Head of caudate nucleus (tissue), 42 donors: ENCODE measurements at places on chromosomes 2 and 18.

GRCh38 chr18:32337347-32337746 lies 133.3 kb downstream of the GAREM1 start:
- no peak for DNase-seq

GRCh38 chr2:195406886-195407603 lies 250.0 kb upstream of the SLC39A10 start:
- no peak for DNase-seq

GRCh38 chr2:105754994-105755393 lies 10.3 kb downstream of the NCK2 start:
- DNase-seq: no peak

GRCh38 chr2:48514348-48515003 lies 15.5 kb upstream of the STON1 start:
- DNase-seq: no peak

- no peak for DNase-seq
Measured at GRCh38 chr2:84781942-84782716, 98.8 kb downstream of the TRABD2A start.

DNA sequence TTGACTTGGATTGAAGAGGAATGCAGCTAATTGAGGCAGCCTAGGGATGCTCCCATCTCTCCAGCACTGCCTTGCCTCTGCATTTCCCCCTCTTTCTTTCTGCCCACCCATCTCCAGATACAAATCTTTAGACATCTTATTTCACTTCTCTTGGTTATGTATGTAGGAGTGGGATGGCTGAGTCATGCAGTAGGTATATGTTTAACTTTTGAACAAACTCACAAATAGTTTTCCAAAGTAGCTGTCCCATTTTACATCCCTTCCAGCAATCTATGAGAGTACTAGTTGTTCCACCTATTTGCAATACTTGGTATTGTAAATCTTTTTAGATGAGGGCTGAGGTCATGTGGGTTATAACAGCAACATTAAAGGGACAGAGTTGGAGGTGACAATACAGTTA lies 329.9 kb downstream of the DYSF start:
- peak; percentile 73 for DNase-seq

- DNase-seq: peak; percentile 64
Measured at GRCh38 chr18:812376-813171, 532 bp upstream of the YES1 start.

GRCh38 chr2:104703669-104704068 lies 150.2 kb upstream of the POU3F3 start:
- DNase-seq: no peak

DNA sequence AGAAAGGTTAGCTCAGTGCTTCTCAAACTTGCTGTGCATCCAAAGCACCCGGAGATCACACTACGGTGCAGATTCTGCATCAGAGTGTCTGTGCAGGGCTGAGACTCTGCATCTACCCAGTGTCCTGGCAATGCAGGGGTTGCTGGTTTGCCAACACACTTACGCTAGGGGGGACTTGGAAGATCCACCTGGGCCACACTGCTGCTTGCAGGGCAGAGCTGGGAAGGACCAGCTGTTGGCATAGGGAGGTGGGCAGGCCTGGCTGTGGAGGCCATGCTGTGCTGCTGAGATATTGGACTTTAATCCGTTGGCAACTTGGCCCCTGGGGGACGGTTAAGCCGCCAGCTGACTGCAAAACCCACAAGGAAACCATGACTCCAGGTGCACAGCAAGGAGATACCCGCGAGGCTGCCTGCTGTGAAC lies 397.6 kb upstream of the HS6ST1 start:
- no peak for DNase-seq

DNA sequence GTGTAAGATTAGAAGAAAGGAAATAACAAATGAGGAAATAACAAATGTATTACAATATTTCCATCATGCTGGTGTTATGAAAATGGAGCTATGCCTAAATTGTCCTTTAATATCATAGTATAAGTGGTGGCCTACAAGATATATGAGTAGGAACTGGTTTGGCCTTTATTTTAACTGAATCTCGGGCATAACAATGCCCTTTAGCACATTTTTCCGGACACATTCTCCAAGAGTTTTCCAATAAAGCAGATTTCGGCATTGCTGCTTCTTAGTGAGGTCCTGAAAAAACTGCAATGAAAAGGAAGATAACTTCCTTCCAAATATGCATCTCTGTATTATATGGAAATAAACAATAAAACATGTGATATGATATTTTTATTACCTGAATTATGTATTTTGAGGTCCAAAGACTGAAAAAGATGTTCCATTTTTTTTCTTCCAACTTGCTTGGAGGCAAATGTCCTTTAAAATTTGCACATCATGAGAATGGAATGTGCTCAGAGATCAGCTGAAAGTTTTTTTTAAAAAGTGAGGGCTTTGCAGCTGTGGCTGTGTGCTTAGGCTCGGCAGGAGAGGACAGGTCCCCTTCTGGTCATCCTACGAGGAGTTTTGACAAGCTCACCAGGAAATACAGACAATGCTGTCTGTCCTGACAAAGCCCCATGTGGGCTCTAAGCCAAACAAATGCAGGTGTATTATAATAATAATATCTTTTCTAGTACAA lies 132.3 kb upstream of the RND3 start:
- no peak for DNase-seq

- DNase-seq: no peak
Measured at GRCh38 chr2:39304200-39304599, 60.4 kb upstream of the CDKL4 start.

DNA sequence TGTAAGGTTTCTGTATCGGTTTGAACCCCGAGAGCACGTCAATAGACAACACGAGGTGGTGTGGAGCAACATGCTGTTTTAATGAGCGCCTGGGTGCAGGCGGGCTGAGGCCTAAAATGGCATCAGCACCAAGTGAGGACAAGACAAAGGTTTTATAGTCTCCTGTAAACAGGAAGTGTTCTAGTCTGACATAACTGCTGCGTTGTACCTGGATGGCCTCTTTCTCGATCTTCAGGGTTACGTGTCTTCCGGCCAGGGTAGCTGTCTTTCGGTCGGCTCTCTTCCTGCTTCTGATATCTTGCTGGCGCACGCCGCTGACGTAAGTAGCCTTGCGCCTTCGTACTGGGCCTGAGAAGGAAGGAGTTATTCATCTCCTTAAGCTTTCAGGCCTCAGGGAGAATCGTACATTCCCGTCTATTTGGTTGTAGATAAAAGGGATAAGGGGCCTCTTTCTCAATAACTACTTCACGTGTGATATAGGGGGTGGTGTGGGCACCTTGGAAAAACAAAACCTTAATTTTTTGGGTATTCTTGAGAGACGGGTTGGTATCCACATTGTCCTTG lies 53.5 kb downstream of the KYNU start:
- no peak for DNase-seq

GRCh38 chr2:45009303-45009927 lies at the start of gene SIX2:
Gene SIX2 (minus strand): TSS chr2:45009452. CDS start chr2:45009110, 342 bp downstream.
- peak; percentile 51 for DNase-seq

DNA sequence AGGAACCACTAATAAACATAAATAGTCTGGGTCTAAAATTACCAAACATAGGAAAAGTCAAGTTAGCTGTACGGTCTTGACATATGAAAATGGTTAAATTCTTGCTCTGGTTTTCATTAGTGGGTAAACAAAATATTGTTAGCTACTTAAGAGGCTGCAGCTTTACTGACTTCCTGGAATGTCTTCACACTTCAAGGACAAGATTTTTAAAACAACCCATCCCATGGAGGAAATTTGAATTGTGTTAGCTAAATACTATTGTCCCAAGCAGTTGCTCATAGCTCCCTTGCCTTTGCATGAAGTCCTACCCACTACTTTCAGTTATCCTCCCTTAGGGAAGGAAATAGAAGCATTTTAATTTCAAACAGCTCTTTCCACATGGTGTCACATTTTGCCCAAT lies 128.5 kb downstream of the EPHA4 start:
- no peak for DNase-seq

- no peak for DNase-seq
Measured at GRCh38 chr2:170277951-170278350, 100.0 kb downstream of the MYO3B start.

GRCh38 chr18:54856105-54856646 lies 27.9 kb downstream of the RAB27B start:
- no peak for DNase-seq

DNA sequence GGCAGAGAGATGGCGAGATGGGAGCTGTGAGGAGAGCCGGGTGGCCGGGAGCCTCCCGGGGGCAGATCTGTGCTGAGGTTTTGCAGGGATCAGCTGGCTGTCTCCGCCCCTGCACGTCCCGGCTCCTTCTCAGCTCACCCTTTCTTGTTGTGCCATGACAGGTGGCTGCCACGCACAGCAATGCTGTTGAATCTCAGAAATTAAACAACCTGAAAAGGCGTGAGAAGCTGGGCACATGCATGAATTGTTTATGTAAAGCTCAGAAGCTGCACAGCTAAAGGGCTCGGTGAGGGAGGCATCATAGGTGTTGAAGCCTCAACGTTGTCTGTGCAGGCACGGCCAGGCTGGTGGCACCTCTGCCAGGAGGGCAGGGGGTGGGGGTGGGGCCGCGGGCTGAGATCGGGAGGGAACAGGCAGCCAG lies 858 bp upstream of the RTP5 start:
- DNase-seq: no peak

- no peak for DNase-seq
Measured at GRCh38 chr2:174846218-174846617, 81.9 kb upstream of the CHRNA1 start.

- no peak for DNase-seq
Measured at GRCh38 chr18:39274535-39274934, 1708.9 kb upstream of the CELF4 start.

GRCh38 chr2:228509021-228509420 lies 327.5 kb upstream of the SPHKAP start:
- no peak for DNase-seq

DNA sequence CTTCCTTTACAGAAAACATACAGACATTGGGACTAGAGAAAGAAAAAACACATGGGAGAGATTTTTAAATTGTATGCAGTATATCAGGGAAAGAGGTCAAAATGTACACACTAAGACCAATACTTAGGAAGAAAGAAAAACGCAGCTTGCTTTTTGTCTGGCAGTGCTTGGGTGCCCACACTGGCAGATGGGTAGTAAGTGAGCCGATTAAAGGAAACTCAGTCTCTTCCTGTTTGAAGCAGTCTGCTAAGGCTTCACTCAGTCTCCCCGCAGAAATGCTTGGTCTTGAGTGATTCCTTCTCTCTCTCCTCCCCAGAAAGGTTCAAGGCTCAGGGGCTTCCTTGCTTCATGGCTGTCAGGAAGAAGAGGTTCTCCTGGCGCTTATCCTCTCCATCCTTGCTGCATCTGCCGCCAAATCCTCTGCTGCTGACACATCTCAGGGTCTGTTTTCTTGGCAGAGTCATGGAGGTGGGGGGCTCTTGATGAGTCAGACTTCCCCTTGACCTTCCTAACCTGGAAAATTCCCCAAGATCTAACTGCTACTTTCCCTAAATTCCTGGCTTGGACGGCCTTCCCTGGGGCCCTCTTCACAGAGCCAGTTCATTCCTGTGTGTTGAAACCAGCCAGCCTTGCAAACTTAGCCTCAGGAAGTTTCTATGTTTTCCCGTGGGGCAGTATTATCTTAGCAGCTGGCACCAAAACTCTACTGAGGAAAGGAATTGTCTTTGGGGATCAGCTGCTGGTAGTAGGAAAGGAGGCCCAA lies 10.5 kb upstream of the TMSB10 start:
- DNase-seq: no peak

GRCh38 chr2:239461291-239462190 lies 60.7 kb upstream of the HDAC4 start:
- DNase-seq: peak; percentile 29

DNA sequence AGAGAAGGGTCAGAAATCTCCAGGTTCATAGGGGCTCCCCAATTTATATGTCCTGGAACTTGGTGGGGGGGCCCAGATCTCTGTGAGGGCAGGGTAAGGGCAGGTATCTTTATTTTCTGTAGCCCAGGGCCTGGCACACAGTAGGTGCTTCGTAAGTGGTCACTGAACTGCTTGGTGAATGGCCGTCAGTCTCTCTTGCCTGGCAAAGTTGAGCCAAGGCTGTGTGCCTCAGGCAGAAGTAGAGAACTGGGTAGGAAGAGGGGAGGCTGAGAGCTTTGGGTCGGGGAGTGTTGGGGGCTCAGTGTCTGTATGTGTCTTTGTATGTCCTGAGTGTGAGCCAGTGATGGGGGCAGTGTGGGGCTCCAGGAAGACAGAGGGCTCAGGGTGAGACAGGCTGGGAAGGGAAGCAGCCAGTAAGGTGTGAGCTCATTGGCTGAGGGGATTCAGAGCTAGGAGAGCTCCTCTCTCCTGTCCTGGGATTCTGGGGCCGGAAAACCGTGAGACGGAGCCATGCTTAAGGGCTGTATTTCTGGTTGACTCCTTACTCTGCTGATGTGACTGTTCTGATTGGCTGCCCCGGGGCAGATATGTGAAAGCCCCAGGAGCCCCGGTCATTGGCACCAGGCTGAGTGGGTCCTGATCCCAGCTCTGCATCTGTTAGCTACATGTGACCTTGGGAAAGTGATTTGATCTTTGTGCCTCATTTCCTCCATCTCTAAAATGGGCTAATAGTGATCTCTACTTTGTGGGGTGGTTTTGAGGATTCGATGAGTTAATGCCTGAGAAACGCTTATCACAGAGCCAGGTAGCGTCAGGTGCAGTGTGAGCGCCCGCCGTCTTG lies 30.3 kb downstream of the STEAP3 start:
- no peak for DNase-seq

- DNase-seq: no peak
Measured at GRCh38 chr2:177728399-177728765, 335.8 kb downstream of the AGPS start.

- no peak for DNase-seq
Measured at GRCh38 chr2:236946871-236947270, 138.8 kb upstream of the COPS8 start.

GRCh38 chr2:236659758-236660150 lies 90.1 kb downstream of the ACKR3 start:
- DNase-seq: no peak

DNA sequence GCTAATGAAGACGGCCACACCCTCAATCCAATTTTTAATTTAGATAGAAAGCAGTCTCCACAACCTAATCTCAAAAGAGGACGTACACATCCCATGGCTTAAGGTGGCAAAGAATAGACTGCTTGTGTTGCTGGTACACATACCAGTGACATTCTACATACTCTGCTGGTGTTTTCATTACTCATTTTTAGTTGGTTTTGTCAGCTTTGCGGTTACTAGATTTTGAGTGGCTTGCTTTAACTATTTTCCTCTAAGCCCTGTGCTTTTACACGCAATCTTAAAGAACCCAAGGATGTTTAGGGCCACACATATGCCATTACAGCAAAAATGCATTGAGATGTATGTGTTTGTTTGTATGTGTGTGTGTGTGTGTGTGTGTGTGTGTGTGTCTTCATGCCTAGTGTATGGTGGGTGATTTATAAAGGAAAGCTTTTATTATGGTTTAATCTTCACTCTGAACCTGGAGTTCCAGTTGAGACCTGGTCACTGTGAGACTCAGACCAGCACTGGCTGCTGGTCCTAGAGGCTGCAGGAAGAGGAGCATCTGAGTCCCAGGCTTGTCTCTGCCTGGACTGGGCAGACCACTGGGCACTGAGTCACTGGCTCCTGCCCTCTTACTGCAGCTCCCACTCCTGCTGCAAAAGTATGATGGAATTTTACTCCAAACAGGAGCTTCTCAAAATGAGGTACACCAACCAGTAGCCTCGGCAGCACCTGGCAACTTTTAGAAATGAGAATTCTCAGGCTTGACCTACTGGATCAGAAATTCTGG lies 415.9 kb downstream of the NBAS start:
- no peak for DNase-seq

- no peak for DNase-seq
Measured at GRCh38 chr18:58038063-58038462, 6.0 kb upstream of the NEDD4L start.
